ENCODE measurements at places on chromosomes 12 and 14.

- H3K36me3 ChIP-seq = no peaks in the 10 kb centered on the region
- H3K27me3 ChIP-seq = peaks cover 94% of the 10 kb centered on the region
- H3K27ac ChIP-seq = no peak overlapping the region
- DNase-seq = peak; percentile 96
- H3K4me3 ChIP-seq = peak overlapping the region; percentile 59
Measured at GRCh38 chr14:79278798-79279644, 932.3 kb downstream of the DIO2 start.

- H3K36me3 ChIP-seq = peaks cover 3% of the 10 kb centered on the region
- no peak for DNase-seq
- no peak overlapping the region for H3K27ac ChIP-seq
- no peak overlapping the region for H3K4me3 ChIP-seq
- H3K4me1 ChIP-seq = no peaks in the 10 kb centered on the region
Measured at GRCh38 chr14:55381561-55381960, 30.1 kb downstream of the ATG14 start.

- H3K27me3 ChIP-seq = no peaks in the 10 kb centered on the region
- H3K4me3 ChIP-seq = peak overlapping the region; percentile 76
- peaks cover 7% of the 10 kb centered on the region for H3K4me1 ChIP-seq
- H3K36me3 ChIP-seq = peaks cover 4% of the 10 kb centered on the region
- H3K27ac ChIP-seq = peak overlapping the region; percentile 100
Measured at GRCh38 chr14:67674139-67674479, 323 bp downstream of the VTI1B start.

DNA sequence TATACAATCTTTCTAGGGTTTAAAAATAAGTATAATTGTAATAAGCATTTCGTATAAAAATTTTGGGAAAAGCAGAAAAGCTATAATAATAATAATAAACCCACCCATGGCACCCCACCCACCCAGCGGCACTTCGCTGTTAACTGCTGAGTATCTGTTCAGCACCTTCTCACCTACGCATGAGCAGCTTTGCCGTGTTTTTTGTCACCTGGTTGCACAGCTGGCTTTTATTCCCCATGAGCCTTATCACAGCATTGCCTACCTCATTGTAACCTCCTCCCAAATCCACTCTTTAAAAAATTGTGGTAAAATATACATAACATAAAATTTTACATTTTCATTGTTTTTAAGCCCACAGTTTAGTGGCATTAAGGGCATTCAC, 34.7 kb downstream of the CYP46A1 start:
- DNase-seq = no peak
- peaks cover 3% of the 10 kb centered on the region for H3K4me1 ChIP-seq
- H3K27ac ChIP-seq = no peak overlapping the region
- no peaks in the 10 kb centered on the region for H3K27me3 ChIP-seq

GRCh38 chr14:105168979-105169507, 467 bp upstream of the JAG2 start:
- peak overlapping the region; percentile 42 for H3K4me3 ChIP-seq
- DNase-seq = peak; percentile 76
- no peak overlapping the region for H3K27ac ChIP-seq

GRCh38 chr12:10554756-10555481, 49.2 kb downstream of the EIF2S3B start:
- no peak overlapping the region for H3K4me3 ChIP-seq
- no peaks in the 10 kb centered on the region for H3K4me1 ChIP-seq
- DNase-seq = no peak
- H3K27ac ChIP-seq = no peak overlapping the region
- no peaks in the 10 kb centered on the region for H3K27me3 ChIP-seq

- H3K36me3 ChIP-seq = peaks cover 12% of the 10 kb centered on the region
Measured at GRCh38 chr14:68784226-68784910, 8.5 kb downstream of the ZFP36L1 start.

DNA sequence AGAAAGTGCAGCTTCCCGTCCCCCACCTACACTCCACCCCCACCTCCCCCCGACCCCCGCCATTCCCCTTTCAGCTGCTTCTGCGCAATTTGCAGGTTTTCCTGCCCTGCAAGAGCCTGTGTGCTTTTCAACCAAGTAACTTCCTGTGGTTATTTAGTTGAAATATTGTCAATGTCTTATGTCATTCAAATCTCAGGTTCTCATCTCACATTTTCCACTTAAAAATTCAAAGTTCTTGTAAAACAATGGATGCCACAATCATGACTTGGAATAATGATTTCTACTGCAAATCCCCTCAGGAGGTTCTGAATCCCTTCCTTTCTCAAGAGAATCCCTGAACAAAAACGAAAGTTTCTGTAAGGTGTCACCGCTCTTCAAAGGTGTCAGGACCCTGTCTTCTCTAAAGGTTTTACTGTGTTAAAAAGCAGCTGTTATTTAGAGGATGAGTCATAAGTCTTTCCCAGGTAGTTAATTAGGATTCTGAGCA, 31.6 kb downstream of the WBP11 start:
- peaks cover 8% of the 10 kb centered on the region for H3K4me1 ChIP-seq
- H3K36me3 ChIP-seq = no peaks in the 10 kb centered on the region
- H3K4me3 ChIP-seq = peak overlapping the region; percentile 76
- H3K27ac ChIP-seq = peak overlapping the region; percentile 71
- peaks cover 9% of the 10 kb centered on the region for H3K27me3 ChIP-seq

- H3K27me3 ChIP-seq = no peaks in the 10 kb centered on the region
- H3K4me1 ChIP-seq = peaks cover 70% of the 10 kb centered on the region
- no peaks in the 10 kb centered on the region for H3K36me3 ChIP-seq
- DNase-seq = no peak
- H3K4me3 ChIP-seq = no peak overlapping the region
- peak overlapping the region; percentile 43 for H3K27ac ChIP-seq
Measured at GRCh38 chr12:97535582-97535981, 73.0 kb downstream of the RMST start.

- H3K27me3 ChIP-seq = no peaks in the 10 kb centered on the region
- no peaks in the 10 kb centered on the region for H3K4me1 ChIP-seq
- DNase-seq = no peak
- H3K4me3 ChIP-seq = no peak overlapping the region
- no peak overlapping the region for H3K27ac ChIP-seq
Measured at GRCh38 chr14:102418169-102418852, 55.6 kb downstream of the TECPR2 start.

- no peaks in the 10 kb centered on the region for H3K36me3 ChIP-seq
- peaks cover 87% of the 10 kb centered on the region for H3K4me1 ChIP-seq
- no peaks in the 10 kb centered on the region for H3K27me3 ChIP-seq
- peak; percentile 73 for DNase-seq
Measured at GRCh38 chr12:51839310-51839947, 9.1 kb downstream of the FIGNL2 start.

GRCh38 chr12:6871052-6871957, 1.8 kb downstream of the SPSB2 start:
- DNase-seq = peak; percentile 13
- peaks cover 20% of the 10 kb centered on the region for H3K4me1 ChIP-seq
- no peak overlapping the region for H3K27ac ChIP-seq
- H3K4me3 ChIP-seq = peak overlapping the region; percentile 81
- no peaks in the 10 kb centered on the region for H3K27me3 ChIP-seq

GRCh38 chr12:122997343-122998250, 17.1 kb downstream of the ARL6IP4 start:
- H3K27ac ChIP-seq = no peak overlapping the region
- no peaks in the 10 kb centered on the region for H3K36me3 ChIP-seq
- peaks cover 8% of the 10 kb centered on the region for H3K4me1 ChIP-seq
- no peaks in the 10 kb centered on the region for H3K27me3 ChIP-seq
- no peak for DNase-seq

DNA sequence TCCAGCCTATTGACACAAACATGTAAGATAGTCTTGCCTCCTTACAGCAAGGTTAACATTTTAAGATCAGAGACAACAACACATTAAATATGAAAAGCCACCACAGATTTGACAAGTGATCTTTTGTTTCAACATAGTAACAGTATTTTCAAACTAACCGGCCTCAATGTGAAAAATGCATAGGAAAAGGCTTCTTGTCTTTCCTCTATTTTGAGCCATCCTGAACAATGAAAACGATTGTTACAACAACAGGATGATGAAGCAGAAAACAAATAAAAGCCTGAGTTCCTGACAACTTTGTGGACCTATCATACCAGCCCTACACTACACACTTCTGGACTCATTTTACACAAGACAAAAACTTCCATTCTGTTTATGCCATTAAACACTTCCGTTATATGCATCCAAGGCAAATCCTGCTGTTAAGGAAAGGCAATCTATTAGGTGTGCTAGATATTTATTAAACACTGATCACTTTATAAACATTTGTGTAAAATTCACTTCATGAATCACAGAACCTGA, 37.3 kb downstream of the BAZ1A start:
- H3K4me3 ChIP-seq = no peak overlapping the region
- no peak overlapping the region for H3K27ac ChIP-seq
- no peaks in the 10 kb centered on the region for H3K27me3 ChIP-seq
- no peak for DNase-seq
- H3K4me1 ChIP-seq = no peaks in the 10 kb centered on the region

DNA sequence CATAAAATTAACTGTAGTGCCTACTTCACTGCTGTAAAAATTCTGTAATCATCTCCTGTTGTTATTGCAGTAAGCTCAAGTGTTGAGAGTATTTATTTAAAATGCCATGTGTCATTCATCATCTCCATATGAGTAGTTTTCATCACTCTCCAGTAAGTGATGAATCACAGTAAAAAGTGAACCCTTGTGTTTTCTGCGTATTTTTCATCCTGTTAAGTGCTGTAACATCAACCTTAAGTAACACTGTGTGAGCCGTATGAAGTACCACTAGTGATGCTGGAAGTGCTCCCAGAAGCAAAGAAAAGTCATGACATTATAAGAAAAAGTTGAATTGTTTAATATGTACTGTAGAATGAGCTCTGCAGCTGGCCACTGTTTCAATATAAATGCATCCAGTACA, 55.4 kb downstream of the SLCO1B3 start:
- no peak overlapping the region for H3K4me3 ChIP-seq
- no peaks in the 10 kb centered on the region for H3K27me3 ChIP-seq
- DNase-seq = no peak

DNA sequence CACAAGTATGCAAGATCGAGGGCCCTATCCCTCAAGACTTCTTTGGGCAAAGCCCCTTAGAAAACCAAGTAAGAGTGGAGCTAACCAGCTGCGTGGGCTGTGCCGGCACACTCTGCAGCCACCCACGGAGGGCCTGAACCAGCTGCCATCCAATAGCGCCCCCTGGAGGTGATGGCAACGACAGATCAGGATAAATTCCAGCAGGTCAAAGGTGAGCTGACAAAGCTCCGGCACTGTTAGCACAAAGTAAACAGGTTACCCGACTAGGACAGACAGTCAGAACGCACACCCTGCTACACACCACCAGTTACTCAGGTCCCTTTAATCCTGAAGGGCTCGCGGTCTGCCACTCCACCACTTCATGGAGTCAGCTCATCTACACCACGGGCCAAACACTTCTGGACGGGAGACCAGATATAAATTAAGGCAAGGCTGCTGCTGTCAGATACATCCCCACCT, 4.9 kb downstream of the ZBTB39 start:
- DNase-seq = peak; percentile 88
- no peak overlapping the region for H3K27ac ChIP-seq
- H3K27me3 ChIP-seq = no peaks in the 10 kb centered on the region
- peaks cover 9% of the 10 kb centered on the region for H3K36me3 ChIP-seq

- DNase-seq = no peak
- H3K27me3 ChIP-seq = no peaks in the 10 kb centered on the region
- H3K27ac ChIP-seq = no peak overlapping the region
- H3K4me1 ChIP-seq = no peaks in the 10 kb centered on the region
Measured at GRCh38 chr14:104252256-104253215, 114.1 kb downstream of the KIF26A start.

- H3K27ac ChIP-seq = no peak overlapping the region
- no peaks in the 10 kb centered on the region for H3K27me3 ChIP-seq
- H3K36me3 ChIP-seq = no peaks in the 10 kb centered on the region
- DNase-seq = no peak
Measured at GRCh38 chr12:11941606-11942337, 129.0 kb upstream of the BCL2L14 start.

- H3K27ac ChIP-seq = no peak overlapping the region
- no peaks in the 10 kb centered on the region for H3K4me1 ChIP-seq
- H3K36me3 ChIP-seq = no peaks in the 10 kb centered on the region
- no peak overlapping the region for H3K4me3 ChIP-seq
- H3K27me3 ChIP-seq = no peaks in the 10 kb centered on the region
- no peak for DNase-seq
Measured at GRCh38 chr14:65069874-65070413, 32.4 kb downstream of the MAX start.

DNA sequence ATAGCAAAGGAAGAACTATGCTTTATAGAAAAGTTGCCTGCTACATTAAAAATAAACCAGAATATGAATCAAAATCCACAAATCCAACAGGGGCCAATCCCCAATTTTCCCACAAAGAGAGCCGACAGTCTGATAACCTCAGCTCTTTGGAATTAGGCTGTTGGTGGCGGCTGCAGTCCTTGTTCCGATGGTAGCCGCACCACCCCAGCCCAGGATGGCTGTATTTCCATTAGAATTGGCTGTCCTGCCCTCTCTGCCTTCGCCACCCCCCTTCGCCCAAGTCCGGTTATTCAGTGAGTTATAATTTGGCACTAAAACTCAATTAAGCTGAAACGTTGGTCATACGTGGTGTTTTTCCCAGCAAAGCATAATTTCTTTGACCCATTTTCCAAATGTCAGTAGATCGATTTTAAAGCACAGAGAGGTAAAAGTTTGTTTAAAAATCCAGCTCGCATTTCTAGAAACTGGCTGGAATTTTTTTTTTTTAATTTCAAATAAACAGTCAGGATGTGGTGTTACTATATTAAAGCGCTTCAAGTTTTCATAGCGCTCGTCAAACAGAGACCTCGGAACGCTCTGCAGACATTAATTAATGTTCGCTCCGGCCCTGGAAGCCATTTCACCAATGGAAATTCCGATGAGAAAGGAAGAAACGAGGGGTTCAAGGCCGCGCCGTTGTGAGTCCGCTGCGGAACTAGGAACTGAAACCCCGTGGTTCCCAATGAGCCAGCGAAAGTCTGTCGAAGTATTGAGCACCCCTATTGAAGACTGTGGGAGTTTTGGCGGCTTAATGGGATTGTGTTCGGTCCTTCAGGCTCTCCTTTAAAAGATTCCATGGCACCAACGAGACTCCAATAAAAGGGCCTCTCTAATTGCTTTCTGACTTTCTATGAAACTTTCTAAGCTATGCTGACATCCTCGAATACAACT, 104.8 kb upstream of the DIO3 start:
- H3K27me3 ChIP-seq = peaks cover 100% of the 10 kb centered on the region
- peak; percentile 80 for DNase-seq
- H3K4me1 ChIP-seq = peaks cover 29% of the 10 kb centered on the region
- peak overlapping the region; percentile 6 for H3K4me3 ChIP-seq
- H3K27ac ChIP-seq = no peak overlapping the region
- no peaks in the 10 kb centered on the region for H3K36me3 ChIP-seq
